ENCODE measurements at places on chromosomes 3 and 15.

GRCh38 chr3:52494445-52494844, 693 bp upstream of the STAB1 start:
- no peak for DNase-seq

DNA sequence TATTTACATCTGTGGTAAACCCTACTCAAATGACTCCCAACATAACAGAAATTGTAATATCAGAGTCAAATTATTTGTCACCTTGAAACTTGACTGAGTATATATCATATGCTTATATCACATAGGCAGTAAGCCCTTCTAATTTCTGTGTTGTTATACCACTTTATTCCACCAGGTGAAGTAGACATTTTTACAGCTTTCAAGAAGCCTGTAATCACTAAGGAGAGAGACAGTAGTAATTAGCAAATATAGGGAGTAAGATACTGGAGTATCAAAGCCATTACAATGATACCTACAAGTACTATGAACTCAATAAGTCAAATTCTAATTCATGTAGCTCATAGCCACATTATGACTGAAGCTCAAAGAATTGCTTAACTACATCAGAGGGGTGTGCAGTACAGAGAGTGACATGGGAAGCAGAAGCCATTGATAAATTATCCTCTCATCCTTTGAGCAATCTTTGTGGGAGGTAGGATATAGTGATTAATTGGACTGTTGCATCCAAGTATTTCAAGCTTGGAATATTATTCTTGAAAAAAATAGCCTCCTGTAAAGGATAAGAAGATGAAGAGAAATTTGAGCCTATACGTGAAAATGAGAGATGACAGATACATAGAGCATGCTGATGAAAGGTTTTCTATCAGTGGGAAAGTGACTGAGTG, 1005.9 kb downstream of the ZPLD1 start:
- DNase-seq, result no peak

- no peak for DNase-seq
These were observed 59.6 kb upstream of the CASR start for GRCh38 chr3:122123850-122124249.

DNA sequence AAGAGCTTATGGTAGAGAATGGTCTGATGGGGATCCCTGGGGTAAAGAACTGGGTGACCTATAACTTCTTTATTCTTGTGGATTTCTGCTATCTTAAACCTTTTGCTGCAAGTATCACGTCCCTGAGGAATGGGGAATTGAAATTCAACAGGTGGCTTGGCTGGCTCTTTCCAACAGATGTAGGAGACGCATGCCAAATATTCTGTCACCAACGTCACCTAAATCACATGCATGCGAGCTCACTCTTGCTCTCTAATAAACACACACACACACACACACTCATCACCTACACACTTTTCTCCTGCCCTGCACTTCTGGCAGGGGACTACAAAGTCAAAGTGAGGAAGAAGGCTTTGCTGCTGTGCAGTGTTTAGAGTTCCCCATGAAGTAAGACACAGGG, 145.8 kb upstream of the NECTIN3 start:
- DNase-seq, result no peak

DNA sequence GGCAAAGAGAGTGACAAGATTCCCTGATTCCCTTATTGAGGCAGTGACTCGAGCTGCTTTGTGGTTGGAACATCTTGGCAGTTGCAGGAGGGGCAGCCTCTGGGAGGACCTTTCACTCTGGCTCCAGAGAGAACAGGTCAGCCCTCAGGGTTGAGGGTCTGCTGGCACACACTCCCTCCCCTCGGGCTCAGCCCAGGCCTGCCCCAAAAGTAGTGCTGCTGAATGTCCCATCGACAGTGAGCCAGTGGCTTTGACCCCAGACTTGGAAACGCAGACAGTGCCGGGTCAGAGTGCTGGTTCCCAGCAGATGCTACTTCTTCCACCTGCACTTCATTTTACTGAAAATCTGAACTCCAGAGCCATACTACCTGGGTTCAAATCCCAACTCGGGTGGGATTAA, 25.6 kb upstream of the ATP2B2 start:
- DNase-seq, result no peak

GRCh38 chr3:50186096-50186495, 5.3 kb upstream of the GNAT1 start:
- DNase-seq, result no peak

- no peak for DNase-seq
These were observed 51.7 kb downstream of the SCN11A start for GRCh38 chr3:39000008-39000450.

DNA sequence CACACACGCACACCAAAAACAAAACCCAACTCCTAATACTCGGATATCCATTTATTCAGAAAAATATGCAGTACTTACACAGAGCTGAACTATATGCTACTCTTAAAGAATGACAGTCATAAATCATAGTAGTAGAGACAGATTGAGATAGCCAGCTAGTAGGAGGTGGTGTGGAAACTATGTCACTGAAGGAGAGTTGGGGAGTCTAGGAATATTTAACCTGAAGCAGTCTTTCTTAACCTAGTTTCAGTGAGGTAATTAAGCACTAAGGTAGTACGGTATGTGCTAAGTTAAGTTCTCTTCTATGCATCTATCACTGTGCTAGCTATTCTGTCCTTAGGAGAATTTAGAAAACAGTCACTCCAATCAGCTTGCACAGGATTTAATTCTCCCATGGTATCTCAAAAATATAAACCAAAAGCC, 54.2 kb downstream of the ANKRD28 start:
- no peak for DNase-seq

DNA sequence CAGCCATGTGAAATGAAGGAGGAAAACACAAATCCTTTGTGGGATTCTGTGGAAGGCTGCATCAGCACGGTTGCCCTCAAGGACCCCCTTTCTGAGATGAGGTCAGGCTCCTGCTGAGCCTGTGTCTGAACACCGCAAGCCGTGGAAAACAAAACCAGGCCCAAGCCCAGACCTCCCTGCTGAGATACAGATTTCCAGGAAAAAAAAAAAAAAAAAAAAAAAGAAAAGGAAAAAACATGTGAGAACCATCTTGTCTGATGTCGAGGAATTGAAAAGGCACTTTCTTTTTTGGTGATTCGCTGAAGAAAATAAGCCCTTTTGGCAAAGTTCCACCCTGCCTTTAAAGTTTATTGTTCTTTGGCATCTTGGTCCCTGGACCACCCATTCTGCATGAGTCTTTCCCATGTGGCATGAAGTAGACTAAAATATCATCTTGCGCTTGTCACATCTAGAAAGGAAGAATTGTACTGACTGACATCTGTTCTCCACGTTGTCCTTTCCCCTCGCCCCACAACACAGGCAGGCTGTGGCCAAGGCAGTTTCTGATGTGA, 117.6 kb downstream of the CHST2 start:
- DNase-seq, result no peak

DNA sequence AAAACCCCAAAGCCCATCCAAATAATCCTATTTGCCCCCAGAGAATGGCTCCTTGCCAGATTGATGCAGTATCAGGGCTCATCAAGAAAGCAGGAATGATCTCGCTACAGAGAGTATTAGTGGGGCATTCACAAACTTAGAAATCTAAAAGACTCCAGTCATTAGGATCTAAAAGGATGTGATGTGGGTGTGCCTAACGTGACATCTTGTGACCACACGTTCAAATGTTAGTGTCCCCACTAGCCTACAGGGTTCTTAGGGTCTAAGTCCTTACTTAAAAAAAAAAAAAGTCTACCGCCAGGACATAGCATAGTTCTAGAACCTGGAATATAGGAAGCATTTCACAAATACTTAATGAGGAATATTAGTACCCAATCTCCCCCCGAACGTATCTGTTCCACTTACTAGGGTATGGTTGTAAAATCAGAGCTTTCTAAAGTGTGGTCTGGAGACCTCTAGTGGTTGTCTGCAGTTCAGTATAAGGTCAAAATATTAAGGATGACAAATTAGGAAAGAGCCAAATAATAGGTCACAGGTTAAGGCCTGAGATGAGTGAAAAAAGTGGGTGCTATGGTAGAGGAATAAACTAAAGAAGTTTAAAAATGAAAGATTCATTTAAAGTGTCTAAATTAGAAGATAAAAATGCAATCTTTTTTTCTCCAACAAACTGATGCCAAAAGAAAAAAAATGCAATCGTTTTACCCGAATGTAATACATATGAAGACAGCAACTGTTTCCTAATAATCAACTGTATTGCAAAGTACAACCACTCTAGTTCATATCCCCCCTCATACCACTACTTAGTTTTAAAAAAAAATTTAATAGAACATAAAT, 4.2 kb upstream of the CHRM5 start:
- DNase-seq, result no peak

DNA sequence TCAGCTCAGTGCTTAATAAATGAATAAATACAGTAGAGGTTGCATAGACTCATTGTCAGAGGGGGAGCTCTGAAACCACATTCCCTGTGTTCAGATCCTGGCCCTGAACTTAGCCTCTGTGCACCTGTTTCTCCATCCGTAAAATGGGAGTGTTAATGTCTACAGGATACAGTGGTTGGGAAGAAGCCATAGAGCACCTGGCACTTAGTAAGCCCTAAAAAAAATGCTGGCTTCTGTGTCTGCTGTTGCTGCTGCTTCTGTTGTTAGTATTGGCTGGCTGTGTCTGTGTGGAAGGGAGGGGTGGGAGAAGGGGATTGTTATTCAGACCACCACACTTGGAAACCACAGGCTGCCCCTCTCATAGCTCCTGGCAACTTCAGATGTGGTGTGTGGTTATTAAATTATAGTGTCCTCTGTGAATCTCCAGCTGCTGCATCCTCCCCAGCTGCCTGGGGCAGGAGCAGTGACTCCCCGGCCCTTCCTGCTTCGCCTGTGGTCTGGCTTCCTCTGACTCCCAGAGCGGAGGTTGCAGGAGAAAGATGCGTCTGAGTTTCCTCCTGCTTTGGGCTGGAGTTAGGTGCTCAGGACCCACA, 31.0 kb downstream of the FGD5 start:
- no peak for DNase-seq

GRCh38 chr15:48940508-48940907, 23.2 kb downstream of the SHC4 start:
- DNase-seq, result no peak

GRCh38 chr15:39761006-39761405, 21.6 kb downstream of the FSIP1 start:
- no peak for DNase-seq

DNA sequence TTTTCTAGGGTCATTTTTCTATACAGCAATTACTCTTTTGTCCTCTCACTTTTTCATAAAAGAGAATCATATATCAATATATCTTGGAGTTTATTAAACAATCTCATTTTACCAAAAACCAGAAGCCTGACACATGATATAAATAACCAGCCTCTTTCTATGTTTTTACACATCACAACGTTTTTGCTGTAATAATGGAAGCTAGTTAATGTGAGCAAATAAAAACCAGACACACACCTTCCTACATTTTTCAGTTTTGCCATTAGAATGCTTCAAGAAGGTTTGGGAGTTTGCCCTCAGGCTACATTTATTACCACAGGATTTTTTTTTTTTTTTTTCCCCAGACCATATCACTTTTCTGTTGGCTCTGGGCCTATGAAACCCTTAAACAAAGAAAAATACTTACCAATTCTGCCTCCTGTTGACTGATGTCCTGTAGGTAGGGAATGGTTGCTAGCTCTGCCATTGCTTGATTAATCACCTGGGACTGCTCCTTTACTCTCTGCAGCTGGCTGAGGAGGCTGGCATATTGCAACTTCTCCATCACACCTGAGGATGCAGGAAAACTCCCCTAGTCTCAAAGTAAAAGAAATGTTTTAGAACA, 165.5 kb downstream of the ECT2 start:
- no peak for DNase-seq

- DNase-seq, result no peak
These were observed 108.7 kb downstream of the P2RY1 start for GRCh38 chr3:152943645-152944044.

DNA sequence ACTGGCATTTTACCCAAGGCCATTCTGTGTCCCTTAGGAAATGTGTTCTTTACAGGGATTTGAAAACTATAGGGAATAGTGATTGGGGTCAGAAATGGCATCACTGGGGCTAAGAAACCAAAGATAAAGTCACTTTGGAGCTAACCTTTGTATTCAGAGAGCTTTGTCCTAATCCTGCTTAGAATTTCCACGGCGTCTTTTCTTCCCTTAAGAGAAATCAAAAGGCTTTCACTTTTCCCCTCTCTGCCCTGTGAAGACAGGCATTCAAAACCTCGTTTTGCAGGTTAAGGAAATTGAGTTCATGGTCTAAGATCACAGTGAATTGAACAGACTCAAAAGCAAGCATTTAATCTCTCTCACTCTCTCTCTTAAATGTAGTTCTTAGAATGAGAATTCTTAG, 182.5 kb downstream of the VGLL4 start:
- no peak for DNase-seq

DNA sequence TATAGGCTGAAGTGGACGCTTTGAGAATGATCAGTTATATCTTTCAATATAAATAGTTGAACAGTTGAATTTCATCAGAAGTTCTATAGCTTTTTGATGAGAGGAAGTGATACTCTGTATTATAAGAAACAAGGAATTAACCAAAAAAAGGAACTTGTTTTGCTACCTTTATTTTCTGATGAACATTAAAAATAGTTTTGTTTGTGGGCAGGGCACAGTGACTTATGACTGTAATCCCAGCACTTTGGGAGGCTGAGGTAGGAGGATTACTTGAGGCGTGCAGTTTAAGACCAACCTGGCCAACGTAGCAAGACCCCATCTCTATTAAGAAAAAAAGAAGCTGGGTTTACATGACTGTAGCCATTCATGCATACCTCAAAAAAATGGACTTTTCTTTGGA, 16.7 kb downstream of the BLOC1S6 start:
- no peak for DNase-seq

DNA sequence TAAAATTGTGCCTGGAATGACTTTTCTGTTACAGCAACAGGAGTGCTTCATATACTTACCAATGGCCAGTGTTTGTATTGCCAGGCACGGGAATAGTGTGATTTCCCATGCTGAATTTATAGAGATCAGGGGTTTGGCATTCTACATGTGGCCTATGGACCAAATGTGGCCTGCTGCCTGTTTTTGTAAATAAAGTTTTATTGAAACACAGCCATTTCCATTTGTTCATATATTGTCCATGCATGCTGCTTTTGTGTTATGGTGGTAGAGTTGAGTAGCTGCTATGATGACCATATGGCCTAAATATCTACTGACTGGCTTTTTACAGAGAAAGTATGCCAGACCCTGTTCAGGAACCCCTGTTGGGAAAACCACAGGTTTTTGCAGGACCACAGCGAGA, 55.6 kb downstream of the SLCO3A1 start:
- DNase-seq, result no peak

DNA sequence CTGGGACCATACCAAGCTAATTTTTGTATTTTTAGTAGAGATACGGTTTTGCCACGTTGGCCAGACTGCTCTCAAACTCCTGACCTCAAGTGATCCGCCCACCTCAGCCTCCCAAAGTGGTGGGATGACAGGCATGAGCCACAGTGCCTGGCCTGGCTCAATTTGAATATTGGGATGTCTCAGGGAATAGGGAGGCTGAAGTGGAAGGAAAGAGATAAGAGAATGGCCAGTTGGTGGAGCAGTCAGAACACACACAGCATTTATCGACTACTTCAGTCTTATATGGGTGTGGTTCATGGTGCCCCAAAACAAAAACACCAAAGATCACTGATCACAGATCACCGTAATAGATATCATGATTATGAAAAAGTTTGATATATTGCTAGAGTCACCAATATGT, 144.4 kb downstream of the GMNC start:
- DNase-seq, result no peak

- no peak for DNase-seq
These were observed 140.4 kb downstream of the NEK10 start for GRCh38 chr3:27228805-27229204.

All from activated T-helper 1 cell treated with anti-CD3 and anti-CD28 coated beads, Interleukin-2, amount 50 U/mL, for 16 hours (primary cell).